A549 treated with GW870086 at 1 μM for 4 hours (cell line): ENCODE measurements at places on chromosomes 4 and X. TPM values are rescaled to one million over a fixed set of nuclear protein-coding genes. Genes with fewer than 3 reads are reported as not detected.

FANCB gene
- 2.3 to 3.5 TPM (median 3.0 TPM) in 5 replicates for total RNA-seq

EGF gene
- 0.15 to 0.75 TPM (median 0.43 TPM) in 5 replicates for total RNA-seq

SGMS2 gene
- 19.7 to 34.0 TPM (median 29.3 TPM) in 5 replicates for total RNA-seq

RTL5 gene
- 1.8 to 2.5 TPM (median 2.1 TPM) in 5 replicates for total RNA-seq

PRRG3 gene
- total RNA-seq = not detected in 5 replicates

PNMA6F gene
- total RNA-seq = not detected in 5 replicates

BMPR1B gene
- total RNA-seq = 4.5 to 7.4 TPM (median 6.4 TPM) in 5 replicates

TMPRSS11A gene
- total RNA-seq = not detected in 5 replicates

ZNF185 gene
- total RNA-seq = 6.9 to 9.3 TPM (median 8.6 TPM) in 5 replicates

SUPT20HL1 gene
- not detected in 5 replicates for total RNA-seq

RHOXF1 gene
- total RNA-seq = not detected in 5 replicates

RRH gene
- total RNA-seq = 0.12 TPM in 1 of 5 replicates, not detected in the others

SYTL4 gene
- 1.5 to 3.8 TPM (median 2.9 TPM) in 5 replicates for total RNA-seq

WAS gene
- total RNA-seq = 0.15 to 0.34 TPM (median 0.19 TPM) in 5 replicates

RNF212 gene
- 1.8 to 3.5 TPM (median 2.7 TPM) in 5 replicates for total RNA-seq

GPRIN3 gene
- total RNA-seq = 1.5 to 4.0 TPM (median 3.1 TPM) in 5 replicates

MAGEC2 gene
- not detected in 5 replicates for total RNA-seq

GPC4 gene
- 0.03 to 0.05 TPM in 2 of 5 replicates, not detected in the others for total RNA-seq

CTAG2 gene
- not detected in 5 replicates for total RNA-seq

SSX1 gene
- total RNA-seq = not detected in 5 replicates

FAM47A gene
- not detected in 5 replicates for total RNA-seq

GLUD2 gene
- 1.8 to 2.6 TPM (median 2.5 TPM) in 5 replicates for total RNA-seq

ADGRG4 gene
- total RNA-seq = not detected in 5 replicates

DDIT4L gene
- 0.23 to 0.32 TPM (median 0.27 TPM) in 5 replicates for total RNA-seq

RADX gene
- total RNA-seq = 0.07 to 0.08 TPM (median 0.08 TPM) in 3 of 5 replicates, not detected in the others

ACE2 gene
- 0.07 TPM in 1 of 5 replicates, not detected in the others for total RNA-seq

DCAF12L1 gene
- not detected in 5 replicates for total RNA-seq

YIPF6 gene
- 25.8 to 36.6 TPM (median 34.8 TPM) in 5 replicates for total RNA-seq

SLC25A43 gene
- total RNA-seq = 26.8 to 35.7 TPM (median 31.4 TPM) in 5 replicates

VCX3A gene
- not detected in 5 replicates for total RNA-seq

EVC2 gene
- 1.9 to 2.3 TPM (median 2.1 TPM) in 5 replicates for total RNA-seq

NEK1 gene
- 2.2 to 3.1 TPM (median 3.0 TPM) in 5 replicates for total RNA-seq

GABRA4 gene
- total RNA-seq = not detected in 5 replicates

EGFL6 gene
- 0.05 to 0.06 TPM in 2 of 5 replicates, not detected in the others for total RNA-seq

TBC1D25 gene
- total RNA-seq = 10.0 to 11.4 TPM (median 11.0 TPM) in 5 replicates

ARMCX5 gene
- 8.7 to 13.3 TPM (median 10.4 TPM) in 5 replicates for total RNA-seq

GAGE2A gene
- total RNA-seq = not detected in 5 replicates

SYN1 gene
- 0.08 to 0.36 TPM (median 0.19 TPM) in 5 replicates for total RNA-seq

LRCH2 gene
- 0.02 to 0.05 TPM (median 0.03 TPM) in 4 of 5 replicates, not detected in the other for total RNA-seq
